ENCODE measurements at places on chromosomes 1 and 21.

DNA sequence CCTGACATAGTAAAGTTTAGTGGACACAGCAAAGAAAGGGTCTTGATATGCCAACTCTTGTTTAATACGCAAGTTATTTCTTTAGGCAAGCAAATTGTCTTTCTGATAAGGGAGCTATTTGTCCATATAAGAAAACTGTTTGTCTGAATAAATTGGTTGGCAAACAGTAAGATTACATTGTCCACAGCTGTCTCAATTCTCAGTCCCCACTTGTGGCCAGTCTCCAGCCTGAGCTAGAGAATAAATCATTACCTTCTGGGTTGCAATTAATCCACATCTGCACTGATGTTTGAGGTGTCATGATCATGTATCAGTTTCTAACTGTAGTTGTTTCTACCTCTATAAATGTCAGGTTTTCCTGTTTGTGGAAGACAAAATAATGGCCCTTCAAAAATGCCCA lies 60.0 kb upstream of the TNR start:
- no peak for DNase-seq

DNA sequence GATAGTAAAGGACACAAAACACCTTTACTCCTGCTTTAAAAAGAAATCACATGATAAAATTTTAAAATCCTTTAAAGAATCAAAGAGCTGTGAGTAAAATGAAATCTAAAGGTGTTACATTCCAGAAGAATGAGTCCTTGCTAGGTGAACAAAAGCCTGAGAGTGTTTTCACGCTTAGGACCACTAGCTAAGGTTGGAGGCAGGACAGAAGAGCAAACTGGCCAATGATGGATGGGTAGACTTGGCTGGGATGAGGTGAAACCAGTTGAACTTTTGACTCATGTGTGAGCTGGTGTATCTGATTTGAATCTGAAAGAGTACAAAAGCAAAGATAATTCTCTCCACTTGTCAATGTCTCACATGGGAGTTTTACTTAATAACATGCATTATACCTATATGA lies 35.1 kb downstream of the CATSPERE start:
- DNase-seq: no peak

GRCh38 chr1:199859491-199859933 lies 168.0 kb upstream of the NR5A2 start:
- DNase-seq: no peak

DNA sequence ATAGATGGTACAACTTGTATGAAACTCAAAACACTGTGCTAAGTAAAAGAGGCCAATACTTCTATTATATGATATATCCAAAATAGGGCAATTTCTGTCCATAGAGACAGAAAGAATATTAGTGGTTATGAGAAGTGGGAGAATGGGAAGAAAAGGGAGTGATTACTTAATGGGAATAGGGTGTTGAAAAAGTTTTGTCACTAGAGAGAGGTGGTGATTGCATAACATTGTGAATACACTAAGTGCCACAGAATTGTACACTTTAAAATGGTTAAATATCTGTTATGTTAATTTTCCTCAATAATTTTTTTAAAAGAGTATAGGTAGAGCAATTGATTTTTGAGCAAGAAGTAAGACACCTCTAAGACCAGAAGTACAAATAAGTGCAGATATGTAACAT lies 29.7 kb downstream of the GNAT2 start:
- DNase-seq: no peak

GRCh38 chr1:71745326-71745725 lies 537.0 kb downstream of the NEGR1 start:
- DNase-seq: no peak

DNA sequence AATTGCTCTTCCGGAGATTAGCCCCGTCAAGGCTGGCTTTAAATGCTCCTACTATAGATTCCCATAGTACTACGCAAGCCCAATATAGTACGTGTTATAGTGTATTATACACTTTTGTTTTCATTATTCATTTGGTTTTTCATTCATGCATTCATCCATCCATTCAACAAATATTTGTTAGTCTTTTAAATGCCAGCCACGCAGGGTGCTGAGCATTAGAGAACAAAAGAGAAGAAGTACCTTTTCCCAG lies 513 bp upstream of the RAB3GAP2 start:
- DNase-seq: no peak
